ENCODE measurements at places on chromosomes 3 and 15.

GRCh38 chr3:71310359-71310979 is 273.1 kb downstream of the FOXP1 start:
- DNase-seq = no peak

DNA sequence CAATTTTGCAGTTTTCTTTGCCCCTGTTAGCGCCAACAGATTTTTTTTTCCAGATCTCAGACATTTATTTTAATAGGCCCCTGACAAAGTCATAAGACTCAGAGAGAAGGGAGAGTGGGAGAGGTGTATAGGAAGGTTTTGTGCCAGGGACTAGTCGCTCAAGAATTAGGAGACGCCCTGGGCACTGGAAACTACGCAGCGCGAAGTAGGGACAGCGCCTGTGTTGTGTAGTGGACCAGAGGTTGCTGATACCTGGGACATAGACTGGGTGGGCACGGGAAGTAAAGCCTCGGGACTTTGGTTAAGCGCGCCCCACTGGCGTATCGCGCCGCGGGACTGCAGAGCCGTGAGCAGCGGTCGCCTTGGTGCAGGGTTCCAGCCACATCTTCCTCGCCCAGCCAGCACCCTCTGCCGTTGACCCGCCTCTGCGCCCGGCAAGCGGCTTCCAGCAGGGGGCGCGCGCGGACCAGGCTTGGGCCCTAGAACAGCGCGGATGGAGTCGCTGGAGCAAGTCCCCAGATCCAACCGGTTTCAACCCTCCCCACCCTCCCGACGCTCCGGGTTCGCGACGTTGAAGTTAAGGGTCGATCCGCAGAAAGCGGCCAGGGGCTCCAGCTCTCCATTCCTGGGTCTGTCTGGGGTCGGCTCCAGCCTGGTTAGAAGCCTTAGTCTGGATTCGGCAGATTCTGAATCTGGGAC is 3.0 kb upstream of the ISLR2 start:
- peak; percentile 99 for DNase-seq

DNA sequence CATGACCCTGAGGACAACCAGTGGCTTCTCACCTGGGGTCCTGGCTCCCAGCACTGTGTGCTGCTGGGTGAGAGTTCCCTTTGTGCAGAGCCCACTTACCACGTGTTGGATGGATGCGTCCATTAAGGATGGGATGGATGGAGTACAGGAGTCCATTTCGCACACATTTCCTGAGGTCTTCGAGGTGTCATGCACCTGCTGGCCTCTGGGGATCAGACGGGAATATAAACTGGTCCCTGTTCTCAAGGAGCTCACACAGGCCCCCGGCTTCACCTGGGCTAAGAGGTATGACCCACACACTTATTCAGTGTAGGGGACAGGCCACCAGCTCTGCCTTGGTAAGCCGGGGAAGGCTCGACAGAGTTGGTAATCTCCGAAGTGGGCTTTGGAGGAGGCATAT is 39.5 kb downstream of the MAGEF1 start:
- no peak for DNase-seq

GRCh38 chr3:126314790-126315658 is 42.2 kb downstream of the KLF15 start:
- no peak for DNase-seq

DNA sequence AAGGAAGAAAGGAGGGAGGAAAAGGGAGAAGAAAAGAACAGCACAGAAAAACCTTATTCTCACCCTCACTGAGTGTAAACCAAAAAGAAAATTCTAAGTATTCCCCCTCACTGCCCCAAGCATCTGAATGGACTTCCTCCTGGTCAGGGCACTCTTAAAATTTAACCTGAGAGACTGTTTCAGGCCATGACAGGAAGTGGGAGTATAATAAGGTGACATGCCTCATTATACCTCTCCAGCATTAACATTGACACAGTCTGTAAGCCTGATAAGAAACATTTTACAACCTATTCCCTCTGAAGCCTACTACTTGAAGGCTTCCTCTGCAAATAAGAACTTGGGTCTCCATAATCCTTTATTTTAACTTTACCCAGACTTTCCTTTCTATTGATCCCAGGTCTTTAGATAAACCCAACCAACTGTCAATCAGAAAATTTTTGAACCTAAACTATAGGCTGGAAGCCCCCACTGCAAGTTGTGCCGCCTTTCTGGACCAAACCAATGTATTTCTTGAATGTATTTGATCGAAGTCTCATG is 41.7 kb downstream of the SLCO2A1 start:
- DNase-seq = no peak

- DNase-seq = no peak
Measured at GRCh38 chr3:31277582-31277981, 255.1 kb upstream of the STT3B start.

DNA sequence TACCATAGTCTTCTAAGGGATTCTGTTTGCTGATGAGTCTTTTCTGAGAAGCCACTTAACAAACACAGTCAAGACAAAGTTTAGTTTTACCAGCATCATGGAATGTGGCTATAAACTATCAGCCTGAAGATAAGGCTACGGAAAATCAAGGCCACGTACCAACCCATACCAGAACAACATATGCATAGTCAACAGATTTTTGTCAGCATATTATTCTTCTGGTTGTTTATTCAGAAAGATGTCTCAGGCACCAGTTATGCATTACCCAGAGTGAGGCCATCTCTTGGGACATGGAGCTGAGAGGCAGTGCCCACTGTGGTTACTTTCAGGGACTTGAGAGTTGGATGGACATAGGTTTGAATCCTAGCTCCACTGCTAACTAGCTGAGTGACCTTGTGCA is 60.4 kb downstream of the SOX2 start:
- DNase-seq = no peak

- no peak for DNase-seq
Measured at GRCh38 chr15:97941572-97941971, 18.9 kb upstream of the ARRDC4 start.

- DNase-seq = no peak
Measured at GRCh38 chr3:178850450-178851190, 221.0 kb downstream of the ZMAT3 start.

- DNase-seq = no peak
Measured at GRCh38 chr3:48845170-48845569, 2.5 kb downstream of the PRKAR2A start.

DNA sequence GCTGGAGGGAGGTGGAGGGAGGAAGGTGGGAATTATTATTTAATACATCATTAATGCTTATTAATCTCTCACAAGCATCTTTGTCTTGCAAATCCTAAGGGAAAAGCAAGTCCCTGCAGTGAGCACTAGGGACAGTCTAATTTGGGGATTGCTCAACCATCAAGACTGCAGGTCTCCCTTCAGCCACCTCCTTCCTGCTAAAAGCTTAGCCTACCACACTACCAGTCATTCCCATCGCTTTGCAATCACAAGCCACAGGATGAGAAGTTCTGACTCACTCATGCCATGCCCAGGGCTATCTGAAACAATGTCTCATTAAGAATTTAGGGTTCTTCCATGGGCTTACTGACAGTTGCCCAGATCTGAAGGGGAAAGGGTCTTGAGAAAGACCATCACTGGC is 51.0 kb upstream of the EIF1B start:
- no peak for DNase-seq

DNA sequence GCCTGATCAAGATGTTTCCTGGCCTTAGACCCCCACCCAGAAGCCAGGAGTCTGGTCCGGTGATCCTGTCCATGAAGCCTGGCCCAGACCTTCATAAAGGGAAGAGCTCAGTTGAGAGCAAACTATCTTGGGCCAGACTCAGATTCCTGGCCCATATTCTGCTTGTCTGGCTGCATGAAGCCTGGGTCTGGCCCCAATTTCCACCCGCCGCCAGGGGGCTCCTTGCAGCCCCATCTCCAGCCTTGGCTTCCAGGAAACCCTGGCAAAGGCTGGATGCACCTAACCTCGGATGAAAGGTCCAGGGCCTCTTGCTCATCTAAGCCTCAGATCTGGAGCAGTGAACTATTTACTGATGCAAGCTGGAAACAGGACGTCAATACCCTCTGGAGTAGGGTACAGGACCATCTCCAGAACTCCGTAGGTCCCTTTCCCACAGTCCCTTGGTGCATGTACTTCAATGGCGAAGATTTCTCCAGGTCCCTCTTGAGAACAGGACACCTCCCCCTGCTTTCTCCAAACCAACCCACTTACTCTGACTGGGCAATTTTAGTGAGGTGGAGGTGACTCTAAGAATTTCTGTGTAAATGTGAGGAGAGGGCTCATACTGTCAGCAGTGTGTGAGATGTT is 5.6 kb downstream of the FOXL2 start:
- DNase-seq = peak; percentile 59

DNA sequence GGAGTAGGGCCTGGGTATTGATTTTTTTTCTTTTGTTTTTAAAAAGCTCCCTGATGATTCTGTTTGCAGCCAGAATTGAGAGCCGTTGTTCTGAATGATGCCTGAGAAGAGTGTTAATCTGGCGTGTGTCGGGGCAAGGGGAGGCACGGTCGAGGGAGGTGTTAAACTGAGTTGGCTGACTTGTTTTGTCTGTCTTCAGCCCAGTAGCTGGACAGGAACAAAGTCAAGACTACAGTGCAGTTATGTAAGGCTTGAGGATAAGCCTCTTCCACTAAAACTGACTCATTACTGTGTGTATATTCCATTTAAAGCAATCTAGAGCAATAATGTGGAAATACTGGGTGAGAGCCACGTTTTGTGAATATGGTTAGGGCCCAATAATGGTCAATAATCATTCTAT is 119.0 kb upstream of the DLG1 start:
- DNase-seq = no peak

DNA sequence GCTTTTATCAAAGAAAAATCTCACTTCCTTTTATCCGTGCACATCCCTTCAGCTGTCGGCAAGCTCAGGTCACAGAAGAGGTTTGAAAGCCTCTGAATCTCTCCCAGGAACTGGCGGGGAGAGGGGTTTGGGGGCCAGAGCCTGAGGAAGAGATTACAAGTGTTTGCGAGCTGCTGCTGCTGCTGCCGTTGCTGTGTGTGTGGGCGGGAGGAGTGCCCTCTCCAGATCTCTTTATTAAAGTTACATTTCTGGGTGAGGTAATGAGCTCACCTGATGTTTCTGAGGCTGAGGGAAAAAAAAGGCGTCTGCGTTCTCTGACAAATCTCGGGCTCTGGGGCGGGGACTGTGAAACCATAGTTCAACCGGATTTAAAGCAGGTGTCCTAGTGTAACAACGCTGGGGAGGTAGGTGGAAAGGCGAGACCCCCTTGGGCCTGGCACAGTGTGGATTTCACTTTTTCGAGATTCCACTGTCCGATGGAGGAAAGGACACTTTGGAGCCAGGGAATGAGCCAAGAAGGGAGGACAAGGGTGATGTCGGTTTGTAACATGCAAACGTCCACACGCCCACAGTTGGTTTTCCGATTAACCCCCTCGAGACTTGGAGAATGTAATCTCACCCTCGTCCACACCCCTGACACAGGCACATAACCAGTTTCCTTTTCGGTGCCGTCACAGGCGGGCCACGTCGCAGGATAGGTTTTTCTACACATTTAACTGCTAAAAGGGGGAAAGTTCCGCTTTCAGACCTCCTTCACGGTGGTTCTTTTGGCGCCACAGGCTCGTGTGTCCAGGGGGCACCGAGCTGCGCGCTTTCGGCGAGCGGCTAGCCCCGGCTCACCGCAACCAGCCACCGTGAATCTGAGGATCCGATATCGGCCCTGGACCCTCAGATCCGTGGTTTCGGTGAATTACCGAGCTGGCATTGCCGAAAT is 2.1 kb downstream of the ALCAM start:
- peak; percentile 8 for DNase-seq

DNA sequence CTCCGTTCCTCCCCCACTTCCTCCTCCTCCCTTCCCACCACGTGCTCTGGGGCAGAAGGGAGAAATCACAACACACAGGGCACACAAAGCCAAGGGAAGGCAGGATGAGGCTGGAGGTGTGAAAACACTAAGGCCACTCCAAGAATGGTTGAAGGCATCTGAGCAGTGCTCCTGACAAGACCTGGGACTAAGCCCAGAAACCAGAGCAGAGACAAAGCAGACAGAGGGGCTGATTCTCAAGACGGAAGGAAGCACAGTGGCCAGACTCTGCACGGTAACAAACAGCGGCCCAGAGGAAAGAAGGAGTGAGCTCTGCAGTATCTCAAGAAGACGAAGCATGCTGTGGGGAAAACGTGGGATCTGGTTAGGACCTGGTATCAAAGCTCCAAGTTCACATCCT is 78.1 kb downstream of the ADCY5 start:
- no peak for DNase-seq

DNA sequence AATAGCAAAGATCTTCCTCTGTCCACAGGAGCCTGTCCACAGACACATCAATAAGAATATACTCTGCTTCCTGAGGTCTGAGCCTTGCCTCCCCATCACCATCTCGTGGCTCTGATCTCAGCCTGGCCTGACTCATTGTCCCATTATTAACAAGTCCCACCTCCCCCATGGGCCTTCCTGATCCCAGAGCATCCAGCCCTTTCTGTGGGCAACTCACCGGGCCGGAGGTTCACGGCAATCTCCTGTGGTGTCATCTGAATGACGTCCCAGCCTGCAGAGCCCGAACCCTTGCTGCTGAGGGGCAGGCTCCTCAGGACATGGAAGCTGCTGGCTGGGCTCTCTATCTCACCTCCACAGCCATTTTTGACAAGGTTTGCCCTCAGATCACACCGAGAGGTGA is 28.1 kb downstream of the ITGB5 start:
- no peak for DNase-seq

- DNase-seq = no peak
Measured at GRCh38 chr15:60973637-60974415, 255.3 kb downstream of the RORA start.

- no peak for DNase-seq
Measured at GRCh38 chr3:59680919-59681318, 631.1 kb upstream of the CFAP20DC start.

- no peak for DNase-seq
Measured at GRCh38 chr3:30269751-30270445, 336.5 kb upstream of the TGFBR2 start.

DNA sequence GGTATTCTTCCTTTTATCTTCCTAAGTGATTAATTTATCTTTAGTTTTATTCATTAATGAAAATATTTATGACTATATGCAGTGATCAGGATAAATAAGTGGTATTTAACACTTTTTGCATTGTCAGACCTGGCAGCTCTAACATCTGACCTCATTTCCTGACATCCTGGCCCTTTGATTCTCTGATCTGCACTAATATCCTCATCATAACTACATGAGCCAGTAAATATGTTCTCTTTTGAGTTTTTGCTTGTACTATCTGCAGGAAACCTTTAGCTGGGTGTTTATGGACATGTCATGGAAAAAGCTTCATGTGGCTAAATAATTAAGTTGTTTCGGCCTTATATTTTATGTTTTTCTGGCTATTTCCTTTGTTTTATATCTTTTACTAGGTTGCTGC is 10.5 kb downstream of the NKTR start:
- DNase-seq = no peak

DNA sequence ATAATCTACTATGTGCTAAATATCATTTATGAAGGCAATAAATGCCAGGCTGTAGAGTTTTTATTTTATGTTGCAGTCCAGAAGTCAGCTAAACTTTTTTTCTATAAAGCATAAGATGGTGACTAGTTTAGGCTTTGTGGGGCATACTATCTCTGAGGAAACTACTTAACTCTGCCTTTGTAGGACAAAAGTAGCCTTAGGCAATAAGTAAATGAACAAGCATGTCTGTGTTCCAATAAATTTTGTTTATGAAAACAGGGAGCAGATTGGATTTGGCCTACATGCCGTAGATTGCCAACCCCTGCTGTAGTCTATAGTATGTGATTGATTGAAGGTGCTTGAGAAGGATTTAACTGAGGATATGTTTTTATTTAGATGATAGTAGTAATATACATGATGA is 502.5 kb upstream of the NAALADL2 start:
- DNase-seq = no peak

GRCh38 chr15:70533931-70534742 is 229.2 kb downstream of the UACA start:
- no peak for DNase-seq

- no peak for DNase-seq
Measured at GRCh38 chr3:24235121-24235520, 259.5 kb downstream of the THRB start.

Data from neural crest cell (in vitro differentiated cells).